Lung (tissue), 17 donors: ENCODE measurements at places on chromosomes 2 and 18. TPM values are rescaled to one million over a fixed set of nuclear protein-coding genes. Genes with fewer than 3 reads are reported as not detected.

DNA sequence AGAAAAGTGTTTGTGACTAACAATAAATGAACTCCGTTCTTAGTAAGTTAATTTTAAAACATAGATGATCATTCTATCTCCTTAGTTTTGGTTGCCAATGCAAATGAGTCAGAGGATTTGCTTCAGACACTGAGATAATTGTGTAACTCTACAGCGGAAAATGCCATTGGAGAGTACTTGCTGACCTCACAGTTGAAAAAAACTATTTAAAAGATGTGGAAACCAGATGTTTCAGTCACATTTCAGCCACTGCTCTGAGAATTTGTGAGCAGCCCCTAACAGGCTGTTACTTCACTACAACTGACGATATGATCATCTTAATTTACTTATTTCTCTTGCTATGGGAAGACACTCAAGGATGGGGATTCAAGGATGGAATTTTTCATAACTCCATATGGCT lies at the start of gene TNFAIP6:
Gene TNFAIP6, plus strand, starts transcription at position 234 of the 400 bp plus-strand sequence. Its CDS starts 75 bp downstream, at position 309.
- DNase-seq: peak; percentile 95

GRCh38 chr2:15989559-15989958 lies 49.2 kb downstream of the MYCN start:
- DNase-seq: peak; percentile 55

DNA sequence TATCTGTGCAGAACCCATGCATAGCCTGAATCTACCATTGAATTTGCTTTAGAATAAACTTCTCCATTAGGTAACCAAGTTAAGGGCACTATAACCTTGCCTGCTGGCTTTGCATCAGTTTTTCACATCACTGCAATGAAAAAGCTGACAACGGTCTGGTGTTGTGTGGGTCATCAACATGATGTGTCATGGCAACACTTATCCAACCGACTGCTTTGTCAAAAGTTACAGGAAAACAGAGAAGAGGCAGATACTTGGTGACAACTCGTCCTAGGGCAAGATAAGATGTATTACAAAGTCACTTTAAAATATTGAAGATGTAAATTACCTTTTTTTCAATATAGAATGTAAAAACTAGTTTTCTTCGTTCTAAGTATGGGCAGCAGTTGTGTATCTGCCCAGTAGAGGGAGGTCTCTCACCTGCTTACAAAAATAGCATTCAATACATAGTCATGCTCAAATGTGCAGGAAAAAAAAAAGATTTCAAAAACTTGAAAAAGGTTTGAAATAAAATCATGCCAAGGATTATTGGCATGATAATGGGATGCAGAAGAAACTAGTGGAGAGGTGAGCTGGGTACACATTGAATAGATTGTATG lies 96.3 kb downstream of the EVA1A start:
- DNase-seq: peak; percentile 65

DNA sequence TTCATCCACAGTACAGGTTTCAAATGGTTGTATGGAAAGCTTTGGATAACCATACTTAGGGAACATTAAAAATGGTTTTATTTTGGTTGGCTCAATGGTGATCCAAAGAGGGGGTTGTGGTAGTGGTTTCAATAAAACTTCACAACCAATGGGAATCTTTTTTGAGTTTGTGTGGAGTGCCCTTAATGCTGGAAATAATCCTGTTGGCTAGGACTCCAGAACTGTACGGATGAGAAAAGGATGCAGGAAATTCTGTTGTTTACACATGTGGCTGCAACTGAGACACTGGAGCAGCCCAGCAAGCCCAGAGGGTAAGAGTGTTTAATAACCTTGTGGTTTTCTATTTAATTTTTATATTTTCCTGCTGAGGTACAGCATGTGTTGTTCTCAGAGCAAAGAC lies at the start of gene CCDC102B:
Gene CCDC102B, plus strand, starts transcription at position 210 of the 400 bp plus-strand sequence. CDS start 38,684 bp downstream, outside the sequence.
- peak; percentile 70 for DNase-seq

DNA sequence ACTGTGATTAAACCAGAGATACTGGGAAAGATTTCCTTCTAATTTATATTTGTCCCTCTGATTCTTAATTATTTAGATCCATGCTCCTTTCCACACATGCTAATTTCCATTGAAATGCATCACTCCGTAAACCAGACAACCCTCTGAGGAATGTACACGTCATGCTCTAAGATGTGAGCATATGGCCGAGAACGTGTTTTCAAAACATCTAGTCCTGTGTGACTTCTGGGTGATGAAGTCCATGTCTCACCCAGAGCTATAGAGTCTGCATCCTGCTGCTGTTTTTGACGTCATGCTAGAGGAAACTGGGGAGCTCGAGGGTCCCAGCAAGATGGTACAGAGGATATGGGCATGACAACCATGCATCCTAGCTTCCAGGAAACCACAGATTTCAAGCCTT lies 53.6 kb downstream of the CAPN13 start:
- no peak for DNase-seq

GRCh38 chr2:20514596-20515269 lies 67.9 kb downstream of the RHOB start:
- no peak for DNase-seq

GRCh38 chr2:159459279-159459678 lies 157.1 kb downstream of the BAZ2B start:
- no peak for DNase-seq

- DNase-seq: no peak
Measured at GRCh38 chr2:51782921-51783765, 751.2 kb upstream of the NRXN1 start.

DNA sequence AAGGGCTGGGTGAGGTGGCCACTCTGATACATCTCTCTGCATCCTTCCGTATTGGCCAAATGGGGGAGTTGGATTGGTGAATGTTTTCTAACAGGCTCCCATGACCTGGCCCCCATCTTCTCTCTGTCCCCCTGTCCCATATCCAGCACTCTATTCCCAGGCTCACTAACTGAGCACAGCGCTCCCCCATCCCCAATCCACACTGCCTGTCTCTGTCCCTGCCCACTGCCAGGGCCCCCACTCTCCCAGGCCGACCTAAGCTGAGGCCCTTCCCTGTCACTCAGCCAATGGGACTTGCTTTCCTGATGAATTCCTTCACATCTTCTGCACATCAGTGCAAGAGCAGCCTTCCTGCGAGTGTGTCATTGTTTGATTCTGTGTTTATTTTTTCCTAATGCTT lies 216.8 kb upstream of the MYT1L start:
- no peak for DNase-seq

GRCh38 chr2:73408198-73408597 lies 22.6 kb downstream of the ALMS1 start:
- no peak for DNase-seq

GRCh38 chr18:13007248-13007560 lies 16.0 kb downstream of the CEP192 start:
- no peak for DNase-seq

GRCh38 chr18:48996901-48997463 lies 46.2 kb upstream of the SMAD7 start:
- no peak for DNase-seq

The GKN2 gene
- 3.4 TPM for total RNA-seq

The CYRIA gene
- total RNA-seq: 17.9 TPM

The PRKAG3 gene
- total RNA-seq: not detected

The KCNF1 gene
- 0.83 TPM for total RNA-seq

The NAT8 gene
- not detected for total RNA-seq

The SPC25 gene
- total RNA-seq: 2.1 TPM

The IL36A gene
- total RNA-seq: not detected
